Brain pericyte (primary cell): ENCODE measurements at places on chromosomes 1 and 21.

DNA sequence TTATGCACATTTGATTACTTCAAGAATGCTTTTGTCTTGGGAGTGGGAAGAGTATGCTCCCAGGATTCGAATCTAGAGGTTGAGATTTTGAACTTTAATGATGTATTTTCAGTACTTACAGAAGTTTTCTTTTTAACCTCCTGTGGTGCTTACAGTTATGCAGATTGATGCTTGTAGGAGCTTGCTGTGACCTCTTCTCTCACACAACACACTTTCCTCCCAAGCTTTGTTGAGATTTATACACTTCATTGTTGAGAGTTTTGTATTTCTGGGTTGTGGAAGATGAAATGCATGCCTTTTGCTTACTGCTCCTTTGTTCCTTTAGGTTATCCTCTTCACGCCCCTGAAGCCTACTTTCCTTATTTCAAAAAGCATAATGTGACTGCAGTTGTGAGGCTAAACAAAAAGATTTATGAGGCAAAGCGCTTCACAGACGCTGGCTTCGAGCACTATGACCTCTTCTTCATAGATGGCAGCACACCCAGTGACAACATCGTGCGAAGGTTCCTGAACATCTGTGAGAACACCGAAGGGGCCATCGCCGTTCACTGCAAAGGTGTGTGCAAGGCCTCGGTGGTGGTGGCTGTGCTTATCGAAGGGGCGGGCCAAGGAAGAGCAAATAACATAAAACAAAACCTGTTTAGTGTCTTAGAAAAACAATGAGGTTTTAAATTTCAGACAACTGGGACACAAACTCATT, 75.5 kb upstream of the GPR88 start:
- no peak for DNase-seq

GRCh38 chr1:240258910-240259309, 167.2 kb downstream of the FMN2 start:
- peak; percentile 43 for DNase-seq

GRCh38 chr1:234515411-234515810, 36.4 kb upstream of the TARBP1 start:
- DNase-seq = no peak

DNA sequence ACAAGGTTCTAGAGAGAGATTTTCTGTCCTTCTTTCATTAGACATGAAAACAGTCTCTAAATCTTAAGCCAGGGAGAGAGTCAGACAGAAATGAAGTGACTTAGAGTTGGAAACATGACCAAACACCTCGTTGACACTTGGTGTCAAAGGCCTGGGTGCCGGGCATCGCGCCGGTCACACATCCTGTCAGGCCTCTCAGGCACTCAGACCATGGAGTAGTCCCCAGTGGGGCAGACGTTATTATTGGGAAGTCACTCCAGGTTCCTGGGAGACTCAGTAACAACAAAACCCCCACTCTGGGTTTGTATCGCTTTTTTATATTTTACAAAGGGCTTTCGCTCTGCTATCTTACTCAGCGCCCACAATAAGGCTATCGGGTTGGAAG, 25.8 kb downstream of the KCNN3 start:
- DNase-seq = no peak

- no peak for DNase-seq
Measured at GRCh38 chr1:14294860-14295536, 303.5 kb upstream of the KAZN start.

GRCh38 chr1:46136711-46137110, 4.3 kb upstream of the PIK3R3 start:
- no peak for DNase-seq

DNA sequence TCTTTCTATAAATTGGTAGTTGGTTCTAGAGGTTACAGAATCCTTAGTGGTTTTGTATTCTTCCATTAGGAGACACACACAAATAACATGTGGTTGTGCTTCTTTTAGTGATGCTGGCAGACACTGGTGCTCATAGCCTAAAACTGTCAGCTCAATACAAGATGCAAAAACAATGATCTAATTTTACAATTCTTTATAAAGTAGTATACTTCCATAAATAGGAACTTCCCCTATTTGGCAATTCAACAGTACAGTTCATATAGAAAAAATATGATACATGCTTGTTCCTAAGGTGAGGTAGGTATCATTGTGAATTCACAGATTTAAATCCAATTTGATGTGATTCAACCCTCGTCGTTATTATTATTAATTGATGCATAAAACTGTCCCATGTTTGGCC, 20.8 kb upstream of the CCDC17 start:
- DNase-seq = no peak

DNA sequence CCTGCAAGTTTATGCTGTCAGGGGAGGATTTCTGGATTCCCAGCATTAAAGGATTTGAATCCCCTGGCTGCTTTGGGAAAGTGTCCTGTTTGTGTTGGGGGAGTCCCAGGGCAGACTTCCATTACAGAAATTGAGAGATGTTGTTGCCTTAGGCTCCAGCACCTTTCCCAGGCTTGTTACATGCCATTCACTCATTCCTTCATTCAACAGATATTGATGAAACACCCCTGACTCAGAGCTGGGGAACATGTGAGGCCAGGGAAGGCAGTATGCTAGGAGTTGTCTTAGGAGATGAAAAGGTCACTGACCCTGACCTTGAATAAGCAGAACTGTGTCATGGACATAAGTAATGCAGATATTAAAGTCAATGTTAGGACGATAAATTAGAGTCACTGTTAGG, 161.7 kb downstream of the NTMT2 start:
- no peak for DNase-seq

DNA sequence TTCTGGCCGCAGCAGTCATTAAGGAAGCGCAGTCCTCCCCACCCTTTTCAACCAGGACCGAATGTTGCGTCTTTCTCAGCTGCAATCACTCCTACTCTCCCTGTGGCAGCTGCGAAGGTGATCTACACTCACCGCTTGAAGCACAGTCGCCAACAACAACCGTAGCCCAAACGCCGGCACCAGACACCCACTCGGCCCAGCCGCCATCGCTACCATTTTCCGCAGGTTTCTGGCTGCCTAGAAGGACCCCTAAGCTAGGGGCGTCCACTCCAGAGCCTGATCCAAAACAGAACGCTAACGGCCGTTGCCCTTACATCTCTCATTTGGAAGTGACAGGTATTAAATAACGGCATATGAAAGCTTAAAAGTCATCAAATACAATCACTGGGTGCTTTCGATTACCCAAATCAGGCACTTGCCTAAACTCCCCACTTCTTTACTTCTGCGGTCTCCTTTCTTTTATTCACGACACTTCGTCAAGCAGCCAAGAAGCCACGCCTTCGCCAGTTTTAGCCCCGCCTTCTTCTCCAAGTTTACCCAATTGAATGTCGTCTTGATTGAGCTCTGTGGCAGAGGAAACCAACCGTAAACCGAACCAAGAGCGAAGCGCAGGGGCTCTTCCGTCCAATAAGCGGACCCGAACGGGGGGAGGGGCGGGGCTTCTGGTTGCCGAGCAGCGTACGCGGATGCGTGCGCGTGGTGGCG, at the start of gene SELENOF:
TSS of gene SELENOF (minus strand) at position 231 of the 705 bp plus-strand sequence. CDS start at position 216, 15 bp downstream.
- peak; percentile 99 for DNase-seq

DNA sequence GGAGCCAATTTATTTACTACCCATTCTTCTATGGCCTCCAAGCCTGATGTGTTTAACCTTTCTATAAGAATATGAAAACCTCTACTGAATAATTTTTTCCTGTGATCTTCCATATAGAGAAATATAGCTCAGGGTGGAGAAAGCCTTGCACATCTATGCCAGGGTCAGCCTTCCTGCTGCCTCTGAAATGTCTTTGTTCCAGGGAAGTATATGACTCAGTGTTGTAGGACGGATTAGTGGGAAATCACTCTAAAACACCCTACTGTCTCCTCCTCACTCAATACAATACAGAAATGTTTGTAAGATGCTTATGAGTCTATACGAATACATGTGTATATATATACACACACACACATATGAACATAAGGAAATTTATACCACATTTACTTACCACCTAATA, 1044.9 kb downstream of the BRINP3 start:
- DNase-seq = no peak

- peak; percentile 60 for DNase-seq
Measured at GRCh38 chr1:7953850-7954609, 7.5 kb upstream of the PARK7 start.

DNA sequence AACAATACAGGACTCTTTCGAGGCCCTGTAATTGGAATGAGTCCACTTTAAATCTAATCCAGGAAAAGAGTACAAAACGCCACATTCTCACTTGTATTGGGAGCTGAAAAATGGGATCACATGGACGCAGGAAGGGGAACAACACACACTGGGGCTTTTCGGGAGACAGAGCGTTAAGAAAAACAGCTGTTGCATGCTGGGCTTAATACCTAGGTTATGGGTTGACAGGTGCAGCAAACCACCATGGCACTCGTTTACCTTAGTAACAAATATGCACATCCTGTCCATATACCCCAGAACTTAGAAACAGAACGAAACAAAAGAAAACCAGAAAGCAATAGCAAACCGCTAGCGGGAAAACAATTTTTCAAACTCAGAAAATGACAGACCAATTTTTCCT, 1532.7 kb upstream of the TPTE start:
- DNase-seq = no peak
